Ovary (tissue), 10 donors: ENCODE measurements at places on chromosomes 16 and 17. TPM values are rescaled to one million over a fixed set of nuclear protein-coding genes. Genes with fewer than 3 reads are reported as not detected.

CCL17 gene
- not detected for total RNA-seq

DNA sequence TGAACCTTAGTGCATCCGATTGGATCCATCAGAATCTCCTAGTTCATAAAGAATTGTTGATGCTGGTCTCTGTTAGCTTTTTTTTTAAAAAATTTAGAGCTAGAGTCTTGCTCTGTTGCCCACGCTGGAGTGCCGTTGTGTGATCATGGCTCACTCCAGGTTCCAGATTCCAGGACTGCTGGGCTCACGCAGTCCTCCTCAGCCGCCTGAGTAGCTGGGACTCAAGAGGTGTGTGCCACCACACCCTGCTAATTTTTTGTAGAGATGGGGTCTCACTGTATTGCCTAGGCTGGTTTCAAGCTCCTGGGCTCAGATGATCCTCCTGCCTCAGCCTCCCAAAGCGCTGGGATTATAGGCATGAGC, 8.0 kb downstream of the TCF25 start:
- no peak for DNase-seq

DNA sequence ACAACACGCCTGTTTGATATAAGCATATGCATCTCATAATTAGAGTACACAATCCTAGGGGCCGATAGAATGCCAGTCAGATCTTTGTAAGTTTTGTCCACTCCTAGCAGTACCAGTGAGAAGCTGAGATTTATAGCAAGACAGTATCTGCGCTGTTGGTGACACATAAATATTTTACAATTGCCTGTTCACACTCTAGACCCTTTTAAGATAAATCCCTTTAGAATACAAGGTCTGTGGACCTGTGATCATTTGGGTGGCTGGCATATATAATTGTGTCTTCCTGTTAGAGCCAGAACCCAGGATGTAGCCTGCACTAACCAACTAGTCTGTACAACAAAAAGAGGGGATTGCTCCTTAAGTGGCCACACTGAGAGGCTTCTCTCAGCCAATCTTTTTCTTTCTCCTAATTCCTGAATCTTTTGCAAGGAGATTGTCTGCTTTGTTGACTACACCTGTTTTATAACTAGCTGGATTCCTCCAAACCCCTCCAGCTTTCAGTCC, 74.7 kb downstream of the WIPI1 start:
- no peak for DNase-seq

FOXN1 gene
- not detected for total RNA-seq
